ENCODE measurements at places on chromosomes 2 and 18.

DNA sequence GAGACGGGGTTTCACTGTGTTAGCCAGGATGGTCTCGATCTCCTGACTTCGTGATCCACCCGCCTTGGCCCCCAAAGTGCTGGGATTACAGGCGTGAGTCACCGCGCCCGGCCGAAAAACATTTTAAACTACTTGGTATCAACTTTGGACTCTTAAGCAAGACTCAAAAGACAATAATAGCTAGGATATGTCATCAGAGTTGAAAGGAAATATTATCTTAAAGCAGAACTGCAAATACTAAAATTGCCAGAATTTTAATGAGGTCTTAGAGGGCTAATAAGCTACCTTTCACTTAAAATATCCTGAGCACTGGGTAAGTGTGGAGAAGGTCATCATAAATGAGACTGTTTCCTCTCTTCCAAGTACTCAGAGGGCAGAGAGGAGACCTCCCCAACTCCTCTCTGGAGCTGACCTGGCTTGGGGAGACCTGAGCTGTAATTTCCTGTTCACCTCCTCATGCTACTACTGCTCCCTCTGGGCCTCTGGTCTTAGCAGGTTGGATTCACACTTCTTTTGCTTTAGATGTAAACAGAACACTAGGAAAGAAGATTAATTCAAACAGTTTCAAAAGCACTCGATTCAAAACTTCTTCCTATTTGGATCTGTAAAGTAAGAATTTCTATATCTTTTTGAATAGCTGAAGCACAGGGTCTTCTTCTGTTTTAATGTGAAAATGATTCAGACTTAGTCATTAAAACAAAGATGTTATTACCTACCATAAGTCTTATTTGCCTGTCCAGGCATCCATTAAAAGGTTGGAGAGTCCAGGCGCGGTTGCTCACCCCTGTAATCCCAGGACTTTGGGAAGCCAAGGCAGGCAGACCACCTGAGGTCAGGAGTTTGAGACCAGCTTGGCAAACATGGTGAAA, 16.5 kb downstream of the CNRIP1 start:
- no peak for DNase-seq

- no peak for DNase-seq
These were observed 143.7 kb downstream of the ASB1 start for GRCh38 chr2:238570391-238570790.

DNA sequence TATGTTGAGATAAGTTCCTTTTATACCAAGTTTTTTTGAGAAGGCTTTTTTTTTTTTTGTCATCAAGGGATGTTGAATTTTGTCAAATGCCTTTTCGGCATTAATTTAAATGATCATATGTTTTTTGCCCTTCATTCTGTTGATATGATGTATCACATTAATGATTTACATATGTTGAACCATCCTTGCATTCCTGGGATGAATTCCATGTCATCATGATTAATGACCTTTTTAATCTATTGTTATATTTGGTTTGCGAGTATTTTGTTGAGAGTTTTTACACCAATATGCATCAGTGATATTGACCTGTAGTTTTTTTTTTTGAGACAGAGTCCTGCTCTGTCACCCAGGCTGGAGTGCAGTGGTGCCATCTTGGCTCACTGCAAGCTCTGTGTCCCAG, 585.7 kb upstream of the FANCL start:
- DNase-seq, result no peak

- no peak for DNase-seq
These were observed 10.5 kb upstream of the LYPD1 start for GRCh38 chr2:132680544-132680943.

DNA sequence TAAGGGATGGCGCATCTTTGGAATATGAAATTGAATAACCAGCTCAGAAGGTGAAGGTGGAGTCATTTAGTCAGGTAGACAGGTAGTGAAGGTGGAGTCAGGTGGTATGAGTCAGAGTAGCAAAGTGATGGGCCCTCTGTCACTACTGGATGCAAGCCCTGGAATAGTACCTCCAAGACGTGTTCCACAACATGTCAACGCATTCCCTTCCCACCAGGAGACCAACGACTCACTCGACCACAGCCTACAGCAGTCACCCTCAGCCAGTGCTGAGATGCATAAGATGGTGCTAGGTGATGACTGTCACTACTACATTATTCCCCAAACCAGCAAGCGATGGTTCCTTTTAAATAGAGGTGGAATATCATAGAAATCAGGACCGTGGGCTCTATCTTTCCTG, 6.8 kb downstream of the CPLX4 start:
- no peak for DNase-seq

DNA sequence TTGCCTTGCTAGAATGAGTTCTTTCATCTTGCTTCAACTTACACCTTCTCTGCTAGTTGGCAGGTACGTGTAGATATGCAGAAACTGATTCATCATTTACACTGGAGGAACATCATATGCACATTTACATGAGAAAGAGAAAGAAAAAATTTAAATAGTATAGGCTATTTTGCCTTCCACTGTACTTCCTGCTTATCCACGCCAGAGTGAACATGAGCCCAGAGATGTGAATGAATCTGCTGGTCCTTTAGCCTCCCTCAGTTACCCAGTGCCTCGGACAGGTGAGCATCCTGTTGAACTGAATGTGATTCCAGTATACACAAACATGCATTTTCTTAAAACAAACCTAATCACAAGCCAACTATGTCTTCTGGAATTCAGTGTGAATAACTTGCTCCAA, 83.6 kb downstream of the SESTD1 start:
- DNase-seq, result no peak

GRCh38 chr2:153005071-153005730, 286.8 kb downstream of the ARL6IP6 start:
- no peak for DNase-seq

DNA sequence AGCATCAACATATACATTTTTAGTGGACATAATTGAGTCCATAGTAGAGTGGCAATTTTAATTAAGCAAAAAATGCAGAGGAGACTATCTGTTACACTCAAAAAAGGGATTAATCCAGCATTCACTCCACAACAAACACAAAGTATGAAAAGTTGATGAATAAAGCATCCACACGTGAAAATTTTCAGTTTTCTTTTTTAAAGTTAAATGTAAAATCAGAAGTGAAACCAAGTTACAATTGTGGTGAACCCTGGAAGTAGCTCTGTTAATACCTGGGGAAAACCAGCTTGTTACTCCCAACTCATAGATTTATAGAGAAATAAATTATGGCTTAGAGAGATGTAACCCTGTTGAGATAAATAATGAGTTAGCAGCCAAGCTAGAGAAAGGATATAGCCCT, 807.8 kb downstream of the TRIB2 start:
- no peak for DNase-seq

DNA sequence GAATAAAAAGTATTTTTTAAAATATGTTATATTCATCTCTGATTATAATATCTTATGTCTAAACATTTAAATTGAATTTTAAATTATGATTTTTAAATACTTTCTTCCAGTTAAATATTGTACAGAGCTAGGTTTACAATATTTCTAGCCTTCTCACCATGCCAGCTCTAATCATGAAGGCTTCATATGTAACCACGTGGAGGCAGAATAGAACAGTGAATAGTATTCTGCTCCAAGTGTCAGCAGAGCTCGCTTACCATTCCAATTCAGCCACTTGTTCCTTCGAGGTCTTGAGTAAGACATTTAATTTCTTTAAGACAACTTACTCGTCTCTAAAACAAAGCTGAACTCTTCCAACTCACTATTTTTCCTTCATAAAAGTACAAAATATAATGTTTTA, 871.8 kb downstream of the SUCLG1 start:
- DNase-seq, result no peak

- DNase-seq, result no peak
These were observed 202.6 kb upstream of the ID2 start for GRCh38 chr2:8479298-8479697.

- no peak for DNase-seq
These were observed 4.7 kb upstream of the PPP4R1 start for GRCh38 chr18:9619056-9619455.

GRCh38 chr18:22285361-22286140, 116.2 kb downstream of the GATA6 start:
- DNase-seq, result no peak

DNA sequence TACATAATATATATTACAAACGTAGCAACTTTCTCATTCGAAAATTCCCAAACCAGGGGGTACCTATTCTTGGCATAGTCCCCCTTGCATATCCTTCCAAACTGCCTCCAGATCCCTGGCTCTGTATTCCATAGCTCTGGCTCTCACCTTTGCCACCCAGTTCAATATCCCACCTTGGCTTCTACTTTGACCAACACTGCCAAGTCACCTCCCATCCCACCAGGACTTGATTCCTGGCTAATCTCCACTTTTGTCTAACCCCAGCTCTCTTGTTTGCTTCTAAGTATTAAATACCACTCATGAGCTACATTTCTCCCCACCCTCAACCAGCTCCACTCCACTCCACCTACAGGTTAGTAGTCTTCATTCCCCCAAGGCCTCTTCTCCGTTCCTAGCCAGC, 103.2 kb upstream of the WDR75 start:
- no peak for DNase-seq

Data from nephron progenitor cell (in vitro differentiated cells).